Left forelimb (tissue), 1 donor: ENCODE measurements at places on chromosomes 7 and 10.

DNA sequence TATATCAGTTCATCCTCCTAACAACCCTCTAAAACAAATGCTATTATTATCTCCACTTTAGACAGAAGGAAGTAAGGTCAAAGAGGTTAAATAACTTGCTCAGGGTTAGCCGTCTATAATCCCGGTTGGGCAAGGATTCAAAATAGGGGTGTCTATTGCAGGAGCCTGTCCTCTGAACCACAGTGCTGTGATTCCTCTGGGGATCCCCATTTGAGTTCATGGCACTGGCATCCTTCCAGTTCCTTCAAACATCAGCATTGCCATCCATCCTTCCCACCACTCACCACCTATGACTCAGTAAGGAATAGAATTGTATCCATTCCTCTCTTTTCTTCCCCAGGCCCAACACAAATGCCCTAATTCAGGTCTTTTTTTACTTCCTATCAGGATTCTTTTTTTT, 25.6 kb downstream of the HPS6 start:
- no peak for DNase-seq

GRCh38 chr7:17696422-17696821, 243.9 kb downstream of the SNX13 start:
- DNase-seq: no peak

DNA sequence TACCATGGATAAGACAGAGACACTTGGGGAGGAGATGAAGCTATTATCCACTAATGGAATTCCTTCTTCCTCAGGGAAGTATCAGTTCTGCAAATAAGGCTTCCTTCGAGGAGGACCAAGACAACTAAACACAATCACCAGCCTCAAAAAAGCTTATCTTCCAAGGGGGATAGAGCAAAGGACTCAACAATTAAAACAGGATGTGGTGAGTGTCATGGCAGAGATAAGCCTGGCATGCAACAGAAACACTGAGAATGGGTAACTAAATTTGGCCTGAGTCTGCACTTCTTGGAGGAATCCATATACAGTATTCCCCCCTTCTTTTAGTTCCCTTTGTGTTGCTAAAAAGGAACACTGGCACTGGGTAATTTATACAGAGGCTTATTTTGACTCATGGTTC, 1285.2 kb downstream of the GATA3 start:
- no peak for DNase-seq

DNA sequence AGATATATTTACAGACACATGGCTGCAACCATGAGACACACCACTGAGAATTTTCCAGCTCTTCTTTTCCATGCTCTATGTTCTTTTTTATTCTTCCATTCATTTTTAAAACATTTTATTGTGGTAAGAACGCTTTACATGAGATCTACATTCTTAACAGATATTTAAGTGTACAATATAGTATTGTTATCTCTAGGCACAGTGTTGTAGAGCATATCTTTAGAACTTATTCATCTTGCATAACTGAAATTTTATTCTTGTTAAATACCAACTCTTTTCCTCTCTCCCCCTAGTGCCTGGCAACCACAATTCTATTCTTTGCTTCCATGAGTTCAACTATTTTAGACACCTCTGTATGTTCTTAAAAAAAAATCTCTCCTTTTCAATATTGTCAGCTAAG, 67.1 kb upstream of the HABP2 start:
- DNase-seq: no peak
